ENCODE measurements at places on chromosomes 16 and 17.
A peak's percentile ranks its signal among the peaks of the same experiment; 100 is the strongest.

GRCh38 chr16:25413975-25414374, 156.3 kb upstream of the ZKSCAN2 start:
- DNase-seq = peak; percentile 89

GRCh38 chr16:10641953-10642949, 52.5 kb downstream of the TEKT5 start:
- no peak for DNase-seq

DNA sequence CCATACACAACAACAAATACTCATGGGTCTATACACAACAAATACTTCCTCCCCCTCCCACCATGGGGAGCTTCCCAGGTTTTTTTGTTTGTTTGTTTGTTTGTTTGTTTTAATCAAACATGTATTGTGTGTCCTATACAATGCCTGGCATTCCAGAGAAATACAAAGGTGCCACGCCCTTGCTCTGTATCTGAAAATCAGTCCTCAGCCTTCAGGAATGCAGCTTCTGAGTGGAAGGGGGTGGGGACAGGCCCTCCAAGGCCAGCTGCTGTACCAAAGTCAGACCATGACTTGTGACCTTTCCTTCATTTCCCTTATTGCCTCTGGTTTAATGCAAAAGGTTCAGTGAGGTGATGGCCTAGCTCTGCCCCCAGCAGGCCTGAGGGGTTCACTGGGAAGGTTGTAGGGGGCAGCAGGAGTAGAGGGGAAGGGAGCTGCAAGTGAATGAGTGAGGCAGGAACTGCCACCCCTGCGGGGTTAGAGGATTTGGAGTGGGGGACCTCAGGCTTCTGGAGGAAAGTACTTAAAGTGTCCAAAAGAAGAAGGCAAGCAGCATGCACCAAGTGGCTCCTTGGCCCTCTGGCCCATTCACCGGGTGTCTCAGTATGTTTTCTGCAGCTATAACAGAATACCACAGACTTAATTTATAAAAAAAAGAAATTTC, 105.2 kb downstream of the CLEC16A start:
- DNase-seq = no peak

DNA sequence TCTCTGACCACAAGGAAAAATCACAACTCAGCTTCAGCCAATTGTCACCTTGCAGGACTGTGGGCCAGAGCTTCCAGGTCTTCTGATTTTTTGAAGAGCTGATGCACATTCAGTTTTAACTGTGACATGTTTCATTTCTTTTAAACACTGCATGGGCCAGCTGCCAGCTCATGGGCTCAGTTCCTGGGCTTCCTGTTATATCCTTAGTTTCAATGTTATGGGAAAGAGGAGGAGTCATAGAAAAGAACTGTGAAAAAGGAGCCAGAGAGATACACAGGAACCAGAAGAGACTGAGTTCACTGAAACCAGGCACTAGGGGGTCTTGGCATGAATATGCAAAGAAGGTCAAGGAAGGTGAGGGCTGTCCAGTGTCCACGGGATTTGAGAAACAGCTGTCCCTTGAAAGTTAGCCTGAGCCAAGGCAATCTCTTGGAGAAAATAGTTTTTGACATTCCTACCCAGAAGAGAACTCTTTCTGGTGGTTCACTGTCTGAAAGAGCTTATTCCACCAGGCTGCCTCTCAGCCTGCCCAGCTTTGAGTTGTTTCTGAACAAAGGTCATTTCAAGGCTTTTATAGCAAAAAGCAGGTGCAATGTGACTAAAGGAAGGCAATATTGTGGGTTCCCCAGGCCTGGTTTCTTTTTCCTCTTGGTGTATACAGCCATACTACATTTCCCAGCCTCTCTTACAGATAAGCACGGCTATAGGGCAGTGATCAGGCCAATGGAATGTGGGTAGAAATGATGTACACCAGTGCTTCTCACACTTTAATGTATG, 10.5 kb downstream of the PDILT start:
- no peak for DNase-seq

GRCh38 chr17:10396524-10397163, 23.8 kb upstream of the MYH13 start:
- DNase-seq = no peak

DNA sequence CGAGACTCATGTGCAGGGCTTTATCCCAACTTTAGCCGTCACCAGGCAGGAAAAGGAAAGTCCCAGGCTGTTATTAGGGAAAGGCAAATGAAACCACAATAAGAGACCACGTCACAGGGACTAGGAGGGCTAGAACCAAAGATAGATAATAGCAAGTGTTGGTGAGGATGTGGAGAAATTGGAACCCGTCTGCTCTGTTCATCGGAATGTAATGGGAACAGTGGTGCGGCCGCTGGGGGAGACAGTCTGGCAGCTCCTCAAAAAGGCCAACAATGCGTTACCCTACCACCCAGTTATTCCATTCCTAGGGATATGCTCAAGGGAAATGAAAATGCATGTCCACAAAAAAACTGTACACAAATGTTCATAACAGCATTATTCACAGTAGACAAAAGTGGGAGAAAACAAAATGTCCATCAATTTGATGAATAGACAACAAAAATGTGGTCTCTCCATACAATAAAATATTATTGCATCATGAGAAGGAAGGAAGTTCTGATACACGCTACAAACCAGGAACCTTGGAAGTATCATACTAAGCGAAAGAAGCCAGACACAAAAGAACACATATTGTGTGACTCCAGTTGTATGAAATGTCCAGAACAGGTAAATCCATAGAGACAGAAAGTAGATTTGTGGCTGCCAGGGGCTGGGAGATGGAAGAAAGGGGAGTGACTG, 19.5 kb upstream of the USP10 start:
- no peak for DNase-seq

- DNase-seq = no peak
Measured at GRCh38 chr17:49456183-49456965, 38.7 kb upstream of the NGFR start.

GRCh38 chr16:56370875-56371659, 54.3 kb downstream of the AMFR start:
- no peak for DNase-seq

GRCh38 chr16:89697616-89698331, 3.7 kb downstream of the SPATA2L start:
- no peak for DNase-seq

DNA sequence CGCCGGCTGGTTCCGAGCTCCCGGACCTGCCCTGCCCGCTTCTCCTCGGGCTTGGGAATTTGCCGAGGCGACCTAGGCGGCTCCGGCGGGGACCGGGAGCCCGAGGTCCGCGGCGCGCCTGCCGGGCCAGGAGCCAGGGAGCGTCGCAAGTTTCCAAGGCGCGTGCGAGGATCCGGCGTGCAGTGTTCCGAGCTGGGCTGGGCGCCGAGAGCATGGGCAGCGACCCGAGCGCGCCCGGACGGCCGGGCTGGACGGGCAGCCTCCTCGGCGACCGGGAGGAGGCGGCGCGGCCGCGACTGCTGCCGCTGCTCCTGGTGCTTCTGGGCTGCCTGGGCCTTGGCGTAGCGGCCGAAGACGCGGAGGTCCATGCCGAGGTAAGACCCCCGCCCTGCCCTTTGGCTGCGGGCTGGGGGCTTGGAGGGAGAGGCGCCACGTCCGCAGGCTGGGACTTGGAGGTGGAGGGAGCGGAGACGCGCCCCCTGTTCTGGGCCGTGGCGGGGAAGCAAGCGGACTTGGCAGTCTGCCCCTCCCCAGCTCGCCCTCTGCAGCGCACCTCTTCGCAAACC, 668 bp downstream of the MMP15 start:
- DNase-seq = no peak

DNA sequence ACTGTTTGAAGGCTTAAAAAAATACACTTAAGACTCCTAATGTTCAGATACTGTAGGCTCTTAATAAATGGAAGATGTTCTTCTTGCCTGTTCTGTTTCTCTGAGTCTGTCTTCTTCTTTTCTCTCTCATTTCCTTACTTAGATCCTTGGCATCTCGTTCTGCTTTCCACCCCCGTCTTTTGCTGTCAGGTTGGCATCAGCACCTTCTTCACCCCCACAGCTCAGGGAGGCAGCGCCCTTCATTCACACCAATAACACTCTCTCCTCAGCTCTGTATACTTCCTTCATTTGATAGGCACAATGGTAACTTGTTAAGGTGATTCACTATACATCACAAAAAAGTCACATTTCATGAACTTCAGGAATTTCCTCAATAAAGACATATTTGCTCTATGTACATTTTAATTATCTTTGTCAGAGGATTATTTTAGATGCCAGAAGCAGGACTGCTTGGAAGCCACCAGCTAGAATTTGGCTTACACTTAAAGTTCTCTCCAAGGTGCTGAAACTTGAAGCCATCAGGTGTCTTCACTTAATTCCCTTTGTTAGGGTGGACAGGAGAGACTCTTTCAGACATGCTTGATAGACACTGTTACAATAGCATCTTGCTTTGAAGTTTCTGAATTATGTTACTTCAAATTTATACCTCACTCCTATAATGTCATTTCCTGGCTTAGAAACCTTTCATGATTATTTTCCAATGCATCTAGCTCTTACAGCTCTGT, 670.1 kb upstream of the C16orf82 start:
- no peak for DNase-seq

- DNase-seq = no peak
Measured at GRCh38 chr17:69602972-69603371, 188.5 kb downstream of the MAP2K6 start.

- no peak for DNase-seq
Measured at GRCh38 chr17:8105957-8106398, 12.3 kb downstream of the ALOXE3 start.

DNA sequence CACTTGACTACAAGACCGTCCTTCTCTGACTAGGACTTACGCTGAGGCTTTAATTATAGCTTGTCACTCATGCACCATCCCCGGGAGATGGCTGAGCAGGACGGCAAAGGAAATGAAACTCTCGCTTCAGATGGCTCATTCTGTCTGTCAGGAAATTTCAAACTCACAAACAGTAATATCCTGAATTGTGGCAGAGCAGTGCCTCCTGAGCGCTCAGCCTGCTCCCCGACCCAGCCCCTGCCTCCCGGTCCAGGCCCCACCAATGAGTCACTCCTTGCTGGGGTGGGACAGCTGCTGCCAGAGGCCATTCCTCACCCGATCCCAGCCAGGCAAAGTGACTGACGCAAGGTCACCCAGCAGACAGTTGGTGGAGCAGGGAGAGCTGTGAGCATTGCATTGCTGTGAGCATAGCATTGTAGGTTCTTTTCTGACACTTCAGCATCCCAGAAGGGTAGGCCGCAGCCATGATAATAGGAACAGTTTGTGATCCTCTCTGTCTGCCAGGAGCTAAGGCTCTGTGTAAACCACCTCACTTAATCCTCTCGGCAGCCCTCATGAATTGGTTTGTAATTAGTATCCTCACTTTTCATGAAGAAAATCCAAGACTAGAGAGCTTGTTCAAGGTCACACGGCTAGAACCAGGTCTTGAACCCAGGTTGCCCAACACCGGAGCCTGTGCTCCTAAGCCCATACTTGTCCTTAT, 20.9 kb downstream of the CCDC182 start:
- no peak for DNase-seq

- no peak for DNase-seq
Measured at GRCh38 chr16:20372701-20373100, 20.2 kb upstream of the UMOD start.

DNA sequence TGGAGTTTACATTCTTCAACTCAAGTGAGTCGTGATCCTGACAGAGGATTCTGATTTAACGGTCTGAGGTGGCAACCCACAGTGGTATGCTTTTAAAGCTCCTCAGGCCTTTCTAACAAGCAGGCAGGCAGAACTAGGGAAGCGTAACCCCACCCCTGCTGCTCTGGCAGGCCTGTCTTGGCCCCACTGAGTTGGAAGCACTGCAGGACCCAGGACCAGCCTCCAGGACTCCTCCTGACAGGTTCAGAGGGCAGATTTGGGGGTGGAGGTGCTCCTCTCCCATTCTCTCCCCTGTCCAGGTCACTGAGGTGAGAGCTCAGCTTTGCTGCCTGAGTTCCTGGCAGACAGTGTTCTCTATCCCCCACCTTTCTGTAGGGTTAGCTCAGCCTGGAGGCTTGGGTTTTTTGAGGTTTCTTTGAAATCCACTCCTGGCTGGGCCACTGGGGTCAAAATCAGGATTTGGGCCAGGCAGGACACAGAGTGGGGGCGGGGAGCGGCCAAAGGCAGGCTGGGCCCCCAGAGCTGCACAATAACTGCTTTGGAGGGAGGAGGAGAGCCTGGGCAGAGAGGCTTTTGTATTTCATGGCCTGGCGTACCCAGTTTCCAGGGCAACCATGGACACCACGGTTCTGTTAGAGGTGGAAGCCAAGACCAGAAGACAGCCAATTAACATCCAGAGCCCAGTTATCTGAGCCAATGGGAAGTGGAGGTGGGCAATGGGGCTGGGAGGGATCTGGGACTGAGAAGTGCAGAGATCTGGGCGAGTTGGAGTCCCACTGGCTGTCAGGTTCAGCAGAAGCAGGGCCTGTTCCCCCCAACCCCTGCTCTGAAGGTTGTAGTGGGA, 9.5 kb downstream of the MRPL27 start:
- no peak for DNase-seq

- DNase-seq = no peak
Measured at GRCh38 chr16:68756239-68756915, 19.3 kb downstream of the CDH1 start.

GRCh38 chr17:42642336-42642735, 16.7 kb upstream of the TUBG2 start:
- DNase-seq = no peak

GRCh38 chr16:58421529-58421928, 29.3 kb downstream of the GINS3 start:
- DNase-seq = no peak

GRCh38 chr17:75998327-75998795, 2.3 kb upstream of the CDK3 start:
- DNase-seq = no peak

GRCh38 chr16:50407351-50407750, 38.6 kb upstream of the BRD7 start:
- DNase-seq = no peak

GRCh38 chr17:57923182-57923872, 31.9 kb downstream of the CUEDC1 start:
- DNase-seq = no peak

GRCh38 chr16:78390092-78390491, 290.6 kb downstream of the WWOX start:
- no peak for DNase-seq

- DNase-seq = no peak
Measured at GRCh38 chr16:73058221-73058615, 10.3 kb upstream of the ZFHX3 start.

GRCh38 chr16:82509691-82510430, 116.9 kb upstream of the CDH13 start:
- DNase-seq = no peak

DNA sequence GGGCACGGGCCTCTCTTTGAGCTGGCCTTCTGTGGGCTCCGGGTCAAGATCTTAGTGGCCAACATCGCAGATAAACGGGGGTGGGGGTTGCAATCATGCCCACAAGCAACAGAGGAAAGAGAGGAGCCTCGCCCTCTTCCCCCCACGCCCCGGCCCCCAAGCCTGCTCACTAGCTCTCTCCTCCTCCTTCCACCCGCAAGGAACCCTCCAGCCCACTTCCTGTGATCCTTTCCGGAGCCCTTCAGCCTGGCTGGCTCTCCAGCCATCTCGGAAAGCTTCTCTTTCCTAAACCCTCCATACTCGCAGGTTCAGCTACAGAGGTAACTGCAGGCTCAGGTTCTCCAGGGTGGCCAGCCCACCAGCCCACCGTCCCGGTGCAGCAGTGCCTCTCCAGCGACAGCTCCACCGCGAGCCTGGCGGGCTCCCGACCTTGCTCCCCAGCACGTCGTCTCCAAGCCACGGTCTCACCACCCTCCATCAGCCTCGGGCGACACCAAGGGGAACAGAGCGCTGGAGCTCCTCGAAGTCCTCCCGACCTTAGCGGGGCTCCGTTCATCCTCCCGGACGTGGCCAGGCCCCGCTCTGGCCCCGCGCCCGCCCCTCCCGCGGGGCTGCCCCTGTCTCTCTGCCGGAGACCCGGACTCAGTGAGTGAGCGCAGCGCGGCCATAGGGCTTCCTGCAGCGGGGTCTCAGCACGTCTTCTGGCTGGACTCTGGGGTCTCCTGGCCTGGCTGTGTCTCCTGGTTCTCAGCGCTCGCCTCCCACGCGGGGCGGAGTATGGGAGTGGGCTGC, 12.9 kb upstream of the ODF4 start:
- DNase-seq = no peak

Measured in SK-N-MC (cell line).